ENCODE measurements at places on chromosomes 11 and 22.

- DNase-seq: no peak
Observed at GRCh38 chr11:66851698-66852465, 5.0 kb upstream of the LRFN4 start.

- no peak for DNase-seq
Observed at GRCh38 chr11:116052603-116053547, 548.7 kb upstream of the CADM1 start.

GRCh38 chr11:121372671-121373429 is 79.3 kb upstream of the SORL1 start:
- no peak for DNase-seq

- no peak for DNase-seq
Observed at GRCh38 chr11:73372375-73372993, 3.7 kb upstream of the RELT start.

GRCh38 chr11:2378527-2379210 is 1.6 kb downstream of the CD81 start:
- no peak for DNase-seq

- no peak for DNase-seq
Observed at GRCh38 chr11:126029805-126030204, 32.9 kb downstream of the CDON start.

DNA sequence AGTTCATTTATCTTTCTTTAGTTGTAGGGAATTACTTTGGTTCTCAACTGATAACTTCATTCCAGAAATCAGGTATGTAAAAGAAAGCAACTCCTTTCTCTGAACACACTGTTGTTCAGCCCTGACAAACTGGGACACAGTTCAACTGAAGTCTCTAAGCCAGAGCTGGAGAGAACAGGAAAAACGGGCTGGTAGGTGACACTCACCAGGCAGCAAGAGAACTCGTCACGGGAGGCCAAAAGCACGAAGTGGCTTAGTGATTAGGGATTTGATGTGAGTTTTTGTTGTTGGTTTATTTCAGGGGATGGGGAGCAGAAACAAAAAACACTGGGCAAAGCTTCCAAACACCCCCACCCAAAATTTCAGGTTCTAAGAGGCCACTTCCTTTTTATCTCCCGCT is 54.1 kb downstream of the MYH9 start:
- DNase-seq: no peak

DNA sequence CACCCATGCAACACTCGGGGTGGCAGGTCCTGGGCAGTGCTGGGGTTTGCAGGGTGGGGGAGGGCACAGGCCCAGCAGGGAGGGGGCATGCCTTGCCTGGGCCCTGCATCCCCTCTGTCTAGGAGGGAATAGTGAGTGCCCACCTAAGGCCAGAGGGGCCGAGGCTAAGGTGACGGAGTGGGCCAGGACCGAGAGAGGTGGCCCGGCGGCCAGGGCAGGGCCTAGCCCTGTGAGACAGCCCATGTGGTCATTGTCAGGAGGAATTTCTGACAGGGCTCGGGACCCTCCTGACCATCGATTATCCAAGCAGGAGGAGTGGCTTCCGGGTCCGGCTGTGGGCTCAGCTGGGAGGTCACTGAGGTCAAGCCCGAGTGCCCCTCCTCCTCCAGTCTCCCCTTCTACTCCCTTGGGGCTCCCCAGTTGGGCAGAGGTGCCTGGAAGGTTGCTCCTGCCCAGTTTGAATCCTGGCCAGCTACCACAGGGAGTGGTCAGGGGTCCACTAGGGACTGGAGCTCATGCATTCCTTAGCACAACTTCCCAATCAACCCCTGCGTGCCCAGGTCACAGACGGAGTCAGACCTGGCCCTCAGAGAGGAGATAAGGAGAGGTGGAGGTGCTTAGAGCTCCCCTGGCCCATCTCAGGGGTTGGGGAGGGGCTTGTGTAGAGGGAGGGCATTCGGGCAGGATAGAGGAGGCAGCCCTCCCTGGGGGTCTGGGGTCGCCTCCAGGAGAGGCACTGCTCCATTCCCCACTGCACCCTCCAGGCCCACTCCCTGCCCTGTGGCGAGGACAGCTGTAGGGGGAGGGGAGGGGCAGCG is 14.7 kb downstream of the GP1BB start:
- DNase-seq: no peak

- DNase-seq: no peak
Observed at GRCh38 chr22:44369916-44370801, 57.4 kb upstream of the SHISAL1 start.

DNA sequence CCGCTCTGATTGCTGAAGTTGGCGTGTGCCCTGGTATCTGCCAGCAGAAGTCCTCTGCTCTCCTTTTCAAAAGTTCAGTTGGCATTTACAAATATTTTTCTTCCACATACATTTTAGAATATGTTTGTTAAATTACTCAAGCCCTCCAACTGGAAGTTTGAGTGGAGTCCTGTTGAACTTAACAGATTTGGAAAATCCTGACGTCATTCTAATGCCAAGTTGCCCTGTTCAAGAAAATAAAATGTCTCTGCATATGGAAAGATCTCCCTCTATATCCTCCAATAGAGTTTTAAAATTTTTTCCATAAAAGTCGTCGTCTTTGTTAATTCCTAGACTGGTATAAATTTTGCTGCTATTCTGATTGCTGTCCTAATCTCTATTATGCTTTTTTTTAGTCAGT is 3.3 kb downstream of the KCNQ1OT1 start:
- DNase-seq: no peak

DNA sequence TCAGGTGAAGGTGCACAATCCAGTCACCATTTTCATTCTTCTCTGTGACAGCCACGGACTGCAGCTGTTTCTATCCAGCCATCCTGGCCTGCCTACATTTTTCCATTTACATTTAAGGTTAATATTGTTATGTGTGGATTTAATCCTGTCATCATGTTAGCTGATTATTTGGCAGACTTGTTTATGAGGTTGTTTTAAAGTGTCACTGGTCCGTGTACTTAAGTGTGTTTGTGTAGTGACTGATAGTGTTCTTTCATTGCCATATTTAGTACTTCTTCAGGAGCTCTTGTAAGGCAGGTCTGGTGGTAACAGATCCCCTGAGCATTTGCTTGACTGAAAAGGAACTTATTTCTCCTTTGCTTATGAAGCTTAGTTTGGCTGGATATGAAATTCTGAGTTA is 364.2 kb downstream of the JRKL start:
- DNase-seq: no peak

DNA sequence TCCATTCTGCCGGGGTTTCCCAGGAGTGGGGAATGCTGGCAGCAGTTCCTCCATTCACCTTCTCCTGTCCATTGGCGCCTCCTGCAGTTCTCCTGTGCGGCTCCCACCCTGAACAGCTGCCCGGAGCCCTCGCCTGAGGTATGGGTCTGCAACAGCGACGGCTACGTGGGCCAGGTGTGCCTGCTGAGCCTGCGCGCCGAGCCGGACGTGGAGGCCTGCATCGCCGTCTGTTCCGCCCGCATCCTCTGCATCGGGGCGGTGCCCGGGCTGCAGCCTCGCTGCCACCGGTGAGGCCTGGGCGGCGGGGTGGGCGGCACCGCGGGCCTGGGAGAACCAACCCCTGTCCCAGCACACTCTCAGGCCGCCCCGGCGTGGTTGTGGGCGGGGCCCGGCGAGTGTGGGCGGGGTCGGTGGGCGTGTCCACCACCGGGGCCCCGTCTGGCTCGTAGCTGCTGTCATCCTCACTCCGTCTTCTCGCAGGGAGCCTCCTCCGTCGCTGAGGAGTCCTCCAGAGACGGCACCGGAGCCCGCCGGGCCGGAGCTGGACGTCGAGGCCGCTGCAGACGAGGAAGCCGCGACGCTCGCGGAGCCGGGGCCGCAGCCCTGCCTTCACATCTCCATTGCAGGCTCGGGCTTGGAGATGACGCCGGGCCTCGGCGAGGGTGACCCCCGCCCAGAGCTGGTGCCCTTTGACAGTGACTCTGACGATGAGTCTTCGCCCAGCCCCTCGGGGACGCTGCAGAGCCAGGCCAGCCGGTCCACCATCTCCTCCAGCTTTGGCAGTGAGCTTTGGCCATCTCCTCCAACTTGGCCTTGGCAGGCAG is 14.0 kb upstream of the RELT start:
- no peak for DNase-seq

GRCh38 chr11:76612226-76612625 is 58.3 kb downstream of the LRRC32 start:
- no peak for DNase-seq

DNA sequence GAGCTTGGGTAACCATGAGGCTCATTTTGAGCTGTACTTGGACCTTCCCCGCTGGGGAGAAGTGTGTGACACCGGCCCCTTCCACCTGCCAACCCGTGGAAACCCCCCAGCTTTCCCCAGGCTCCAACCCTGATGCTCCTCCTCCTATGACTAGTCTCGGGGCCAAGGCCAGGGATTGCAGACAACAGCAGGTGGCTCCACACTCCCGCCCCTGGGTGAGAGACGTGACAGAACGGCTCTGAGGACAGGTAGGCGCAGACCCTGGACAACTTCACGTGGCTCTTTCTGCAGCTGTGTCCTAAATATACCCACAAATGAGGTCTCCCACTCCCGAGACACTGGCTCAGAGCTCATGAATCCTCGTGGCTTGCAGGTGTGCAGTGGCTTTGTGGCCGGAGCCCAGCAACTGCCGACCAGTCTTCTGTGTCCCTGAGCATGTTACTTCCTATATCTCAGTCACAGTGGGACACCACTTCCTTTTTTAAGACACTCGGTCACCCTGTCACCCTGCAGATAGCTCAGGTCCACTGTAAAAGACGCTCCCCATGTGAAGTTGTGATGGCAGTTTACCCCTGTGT is 55.2 kb downstream of the NECTIN1 start:
- peak; percentile 55 for DNase-seq

GRCh38 chr11:71269603-71270511 is 17.5 kb upstream of the SHANK2 start:
- DNase-seq: no peak

- DNase-seq: no peak
Observed at GRCh38 chr22:27740202-27740748, 61.3 kb downstream of the MN1 start.

DNA sequence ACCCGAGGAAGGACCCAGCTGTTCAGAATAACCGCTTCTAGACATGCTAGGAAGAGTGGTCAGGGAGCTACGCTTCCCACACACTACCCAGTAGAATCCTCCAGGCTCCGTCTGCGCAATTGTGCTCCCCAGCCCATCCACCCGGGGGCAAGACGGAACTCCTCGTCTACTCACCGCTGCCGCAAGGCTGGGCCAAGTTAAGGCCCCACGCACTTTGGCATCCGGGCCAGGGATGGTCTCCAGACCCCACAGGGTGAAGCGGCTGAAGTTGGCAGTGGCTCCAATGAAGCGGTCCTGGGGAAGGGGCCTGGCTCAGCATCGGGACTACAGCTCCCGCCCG is 757 bp downstream of the RNASEH2C start:
- DNase-seq: peak; percentile 43

GRCh38 chr11:75773595-75774353 is 5.2 kb downstream of the DGAT2 start:
- DNase-seq: no peak

GRCh38 chr11:44866286-44866685 is 84.4 kb downstream of the TP53I11 start:
- DNase-seq: no peak

DNA sequence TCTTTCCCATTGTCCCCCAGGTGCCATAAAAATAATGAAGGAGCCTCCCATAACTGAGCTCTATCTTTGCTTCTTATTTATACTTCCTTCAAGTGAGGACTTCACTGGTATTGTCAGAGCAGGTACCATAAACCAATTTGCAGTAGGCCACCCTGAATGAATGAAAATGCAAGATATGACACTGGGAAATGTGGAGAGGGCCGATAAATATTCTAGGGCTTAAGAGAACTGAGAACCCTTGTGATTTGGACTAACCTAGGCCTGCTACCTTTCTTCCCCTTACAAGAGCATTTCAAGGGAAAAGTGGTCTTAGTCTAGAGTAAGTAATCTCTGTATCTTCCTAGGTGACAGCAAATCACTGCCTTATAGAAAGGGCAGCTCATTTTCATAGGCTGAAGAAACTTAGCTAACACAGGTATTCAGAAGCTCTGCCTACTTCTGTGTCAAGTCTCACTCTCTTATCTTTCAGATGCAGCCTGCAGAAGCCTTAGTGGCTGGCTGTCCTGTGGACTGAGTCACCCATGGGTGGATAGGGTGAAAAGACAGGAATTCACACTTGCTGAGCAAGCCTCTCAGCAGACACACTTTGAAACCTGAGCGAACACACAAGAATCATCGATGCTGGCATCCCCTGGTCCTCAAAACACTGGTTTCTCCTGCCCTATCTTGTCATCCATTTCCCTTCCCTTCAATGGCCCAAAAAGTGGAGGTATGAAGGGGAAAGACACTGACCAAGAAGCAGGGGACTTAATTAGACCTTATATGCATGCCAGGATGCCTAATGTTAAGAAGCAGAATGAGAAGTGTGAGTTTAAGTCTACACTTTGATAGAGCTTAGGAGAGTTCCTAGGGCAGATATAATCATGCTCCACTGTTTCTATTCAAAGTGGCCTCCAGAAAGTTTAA is 15.2 kb downstream of the NRIP3 start:
- no peak for DNase-seq

DNA sequence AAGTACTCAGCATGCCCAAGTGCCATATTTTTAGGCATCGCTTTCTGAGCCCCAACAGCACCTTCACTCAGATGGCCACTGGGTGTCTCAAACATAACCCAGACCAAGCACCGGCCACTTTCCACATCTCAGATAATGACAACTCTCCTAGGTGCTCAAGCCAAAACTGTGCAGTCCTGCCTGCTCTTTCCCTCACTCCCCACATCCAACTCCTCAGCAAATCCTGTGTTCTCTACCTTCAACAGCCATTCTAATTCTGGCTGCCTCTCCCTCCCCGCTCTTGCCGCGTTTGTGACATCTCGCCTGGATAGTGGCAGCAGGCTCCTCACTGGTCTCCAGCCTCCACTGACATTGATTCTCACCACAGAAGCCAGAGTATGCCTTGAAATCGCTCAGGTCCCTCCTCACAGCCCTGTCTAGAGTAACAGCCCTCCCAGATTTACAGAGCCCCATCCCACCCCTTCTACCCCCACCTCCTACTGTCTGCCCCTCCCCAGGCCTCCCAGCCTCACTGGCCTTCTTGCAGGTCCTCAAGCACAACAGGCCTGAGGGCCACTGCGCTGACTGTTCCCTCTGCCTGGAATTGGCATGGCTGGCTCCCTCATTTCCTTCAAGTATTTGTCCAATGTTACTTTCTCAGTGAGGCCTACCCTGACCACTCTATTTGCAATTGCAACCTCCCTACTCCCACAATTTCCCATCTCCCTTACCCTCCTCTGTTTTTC is 1.3 kb upstream of the PHETA2 start:
- DNase-seq: no peak

- no peak for DNase-seq
Observed at GRCh38 chr11:130571947-130572584, 123.6 kb downstream of the ADAMTS15 start.

- DNase-seq: no peak
Observed at GRCh38 chr11:77851503-77851902, 30.6 kb downstream of the AAMDC start.

DNA sequence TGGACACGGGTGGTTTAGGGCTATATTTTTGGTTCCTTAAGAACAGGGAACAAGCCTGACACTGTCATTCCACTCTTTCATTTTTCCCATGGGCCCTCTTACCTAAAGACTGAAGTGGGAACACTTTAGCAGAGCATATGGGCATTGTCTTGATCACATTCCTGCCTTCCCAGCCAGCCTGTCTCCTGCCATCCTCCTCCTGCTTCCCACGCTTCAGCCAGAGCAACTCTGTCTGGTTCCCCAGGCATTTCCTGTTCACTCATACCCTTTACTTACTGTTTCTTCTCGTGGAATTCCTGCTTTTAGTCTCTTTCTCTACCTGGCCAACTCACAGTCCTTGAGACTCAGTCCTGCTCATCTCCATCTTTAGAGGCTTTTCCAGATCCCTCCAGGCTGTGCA is 22.8 kb downstream of the MRPL16 start:
- DNase-seq: no peak
